ENCODE measurements at places on chromosomes 2 and 18. TPM values are rescaled to one million over a fixed set of nuclear protein-coding genes. Genes with fewer than 3 reads are reported as not detected.

DNA sequence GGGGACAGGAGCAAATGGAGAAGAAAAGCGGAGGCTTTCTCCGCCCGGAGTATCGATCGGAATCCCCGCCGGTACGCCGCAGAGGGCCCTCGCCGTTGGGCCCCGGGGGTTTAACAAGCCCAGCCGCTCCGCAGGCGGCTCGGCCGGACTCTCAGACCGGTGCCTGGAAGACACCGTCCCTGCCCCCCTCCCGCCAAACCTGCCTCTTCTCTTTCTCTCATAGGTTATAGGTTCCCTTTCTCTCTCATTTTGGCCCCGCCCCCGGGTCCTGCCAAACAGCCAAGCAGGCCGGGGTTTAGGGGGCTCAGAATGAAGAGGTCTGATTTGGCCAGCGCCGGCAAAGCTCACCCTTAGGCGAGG, 4.4 kb downstream of the ONECUT2 start:
- DNase-seq: no peak

- no peak for DNase-seq
Observed at GRCh38 chr2:218039171-218039570, 29.9 kb upstream of the RUFY4 start.

DNA sequence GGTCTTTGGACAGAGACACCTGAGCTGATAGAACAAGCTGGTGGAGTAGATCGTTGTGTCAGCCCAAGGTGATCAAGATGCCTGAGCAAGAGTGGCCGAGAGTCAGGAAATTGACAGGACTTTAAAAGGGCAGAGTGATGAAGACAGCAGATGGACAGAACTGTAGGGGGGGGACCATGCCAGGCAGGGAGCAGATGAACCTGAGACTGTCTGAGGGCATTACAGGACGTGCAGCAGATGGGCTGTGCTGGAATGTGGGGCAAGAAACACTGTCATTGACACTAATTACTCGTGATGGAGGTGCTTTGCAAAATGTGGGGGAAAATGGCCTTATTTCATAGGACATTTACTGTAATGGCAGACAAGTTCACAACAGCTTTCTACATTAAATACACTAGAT, 225.0 kb downstream of the THSD7B start:
- DNase-seq: no peak

GRCh38 chr2:240229603-240230235, 89.3 kb upstream of the OTOS start:
- no peak for DNase-seq

DNA sequence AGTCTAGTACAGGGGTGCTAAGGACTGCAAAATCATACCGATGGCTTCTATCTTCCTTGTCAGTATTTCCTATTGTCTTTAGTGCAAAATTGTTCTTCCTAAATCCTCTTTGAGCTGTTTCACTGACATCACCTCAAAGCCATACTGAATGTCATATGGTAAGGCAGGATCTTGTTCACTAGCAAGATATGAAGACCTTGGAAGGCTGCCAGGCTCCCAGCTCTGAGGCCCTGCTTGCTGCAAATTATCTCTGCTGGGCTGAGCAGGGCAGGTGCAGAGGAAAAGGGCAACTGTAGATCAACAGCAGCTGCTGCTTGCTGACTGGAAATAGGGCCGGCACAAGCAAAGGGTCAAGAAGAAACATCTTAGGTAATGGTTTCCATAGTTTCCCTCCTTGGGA, 58.2 kb downstream of the PMAIP1 start:
- no peak for DNase-seq

GRCh38 chr18:2967357-2967756, 45.6 kb downstream of the LPIN2 start:
- no peak for DNase-seq

DNA sequence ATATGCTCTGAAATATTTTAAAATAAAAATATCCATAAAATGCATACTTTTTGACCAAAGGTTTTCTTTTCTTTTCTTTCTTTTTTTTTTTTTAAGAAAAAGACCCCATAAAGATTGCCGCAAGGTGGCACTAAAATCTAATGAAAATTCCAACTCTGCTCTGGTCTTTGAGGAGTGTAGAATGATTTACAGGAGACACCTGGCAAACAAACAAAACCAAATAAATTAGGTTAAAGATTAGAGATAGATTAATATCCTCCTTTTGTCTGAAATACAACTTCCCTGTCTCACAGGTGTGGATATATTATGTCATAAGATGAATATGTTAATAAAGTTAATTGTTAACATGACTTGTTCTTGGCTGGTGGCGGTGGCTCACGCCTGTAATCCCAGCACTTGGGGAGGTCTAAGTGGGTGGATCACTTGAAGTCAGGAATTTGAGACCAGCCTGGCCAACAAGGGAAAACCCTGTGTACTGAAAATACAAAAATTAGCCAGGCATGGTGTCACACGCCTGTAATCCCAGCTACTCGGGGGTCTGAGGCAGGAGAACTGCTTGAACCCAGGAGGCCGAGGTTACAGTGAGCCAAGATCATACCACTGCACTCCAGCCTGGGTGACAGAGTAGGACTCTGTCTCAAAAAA, 3.5 kb upstream of the RHOB start:
- peak; percentile 60 for DNase-seq

DNA sequence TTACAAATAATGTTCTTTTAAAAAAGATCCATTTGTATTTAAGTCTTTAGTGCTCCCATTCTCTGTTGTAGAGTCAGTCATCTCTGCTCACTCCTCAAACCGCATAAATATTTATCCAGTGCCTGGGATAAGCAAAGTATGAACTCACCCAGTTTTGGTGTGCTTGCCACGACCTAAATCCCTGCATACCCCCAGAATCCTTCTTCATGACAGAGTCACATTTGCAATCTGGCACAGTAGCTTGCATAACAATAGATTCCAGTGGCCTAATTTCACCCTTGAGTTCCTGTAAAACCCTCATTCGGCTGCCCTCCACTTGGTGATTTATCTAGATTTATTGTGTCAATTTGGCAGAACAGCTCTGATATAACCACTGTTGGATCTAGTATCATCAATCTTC, 92.9 kb downstream of the DTNA start:
- no peak for DNase-seq

GRCh38 chr2:95079199-95079683, 42.4 kb downstream of the MRPS5 start:
- no peak for DNase-seq

Gene GPR35
- 0.13 TPM for total RNA-seq

Gene PSTPIP2
- 0.63 TPM for total RNA-seq

Measured in dermis microvascular lymphatic vessel endothelial cell (primary cell).